ENCODE measurements at places on chromosomes 11 and 22. TPM values are rescaled to one million over a fixed set of nuclear protein-coding genes. Genes with fewer than 3 reads are reported as not detected.

The PIH1D2 gene
- total RNA-seq, result 1.2 TPM

The SHISAL1 gene
- total RNA-seq, result 3.9 TPM

The NOX4 gene
- 4.2 TPM for total RNA-seq

The SPDYC gene
- not detected for total RNA-seq

All from smooth muscle cell of the umbilical artery (primary cell).